ENCODE measurements at places on chromosomes 11 and 22. TPM values are rescaled to one million over a fixed set of nuclear protein-coding genes. Genes with fewer than 3 reads are reported as not detected.

DNA sequence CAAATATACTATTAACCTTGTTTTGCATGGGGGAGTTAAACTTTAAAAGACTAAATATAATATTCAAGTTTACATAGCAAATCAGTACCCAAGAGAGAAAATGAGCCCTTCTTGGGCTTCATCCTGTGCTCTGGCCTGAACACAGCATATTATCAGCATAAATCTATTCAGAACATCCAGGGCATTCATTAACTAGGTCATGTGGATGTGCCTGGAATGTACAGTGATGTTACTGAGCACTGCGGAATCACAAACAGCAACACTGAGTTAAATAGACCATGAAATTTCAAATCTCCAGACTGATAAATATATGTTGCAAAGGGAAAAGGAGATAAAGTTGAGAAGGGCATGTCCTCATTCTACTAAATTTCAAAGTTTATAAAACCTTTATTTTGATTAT, 426.4 kb downstream of the AASDHPPT start:
- no peak for DNase-seq

DNA sequence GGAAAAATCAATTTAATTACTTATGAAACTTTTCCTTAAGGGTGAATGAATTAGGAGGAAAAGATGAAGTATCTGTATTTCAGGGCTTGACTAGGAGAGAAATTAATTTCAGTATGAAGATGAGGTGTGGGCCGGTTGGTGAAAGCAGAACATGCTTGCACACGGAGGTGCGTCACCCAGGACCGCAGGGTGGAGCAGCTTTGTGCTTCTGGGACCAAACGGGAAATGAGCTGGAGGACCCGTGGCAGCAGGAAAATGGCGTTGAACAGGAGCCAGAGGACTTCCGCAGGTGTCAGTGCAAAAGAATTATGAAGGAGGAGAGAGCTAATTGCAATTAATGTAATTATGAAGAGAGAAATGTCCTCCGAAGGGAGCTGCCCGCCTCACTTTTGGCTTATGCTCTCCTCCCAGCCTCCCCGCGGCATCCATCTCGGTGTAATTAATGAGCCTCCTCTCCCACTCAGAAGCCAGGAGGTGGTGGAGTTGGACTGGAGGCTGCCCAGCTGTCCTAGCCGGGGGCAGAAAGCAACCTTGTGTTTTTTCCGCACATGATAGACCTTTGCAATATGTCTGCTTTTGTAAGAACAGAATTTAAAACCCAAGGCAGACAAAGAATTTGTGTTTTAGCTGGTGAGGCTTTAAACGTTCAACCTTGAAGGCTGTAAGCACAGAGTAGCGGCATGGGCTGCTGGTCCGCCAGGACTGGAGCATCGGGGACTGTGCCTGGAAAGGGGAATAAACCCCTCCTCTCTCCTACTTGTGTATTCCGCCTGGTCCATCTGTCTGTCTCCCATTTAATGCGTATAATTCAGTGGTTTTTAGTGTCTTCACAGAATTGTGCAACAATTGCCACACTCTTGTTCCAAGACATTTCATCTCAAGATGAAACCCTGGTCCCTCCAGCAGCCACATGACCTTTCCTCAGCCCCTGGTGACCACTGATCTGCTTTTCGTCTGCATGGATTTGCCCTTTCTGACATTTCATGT, 180.6 kb downstream of the TBC1D22A start:
- no peak for DNase-seq

DNA sequence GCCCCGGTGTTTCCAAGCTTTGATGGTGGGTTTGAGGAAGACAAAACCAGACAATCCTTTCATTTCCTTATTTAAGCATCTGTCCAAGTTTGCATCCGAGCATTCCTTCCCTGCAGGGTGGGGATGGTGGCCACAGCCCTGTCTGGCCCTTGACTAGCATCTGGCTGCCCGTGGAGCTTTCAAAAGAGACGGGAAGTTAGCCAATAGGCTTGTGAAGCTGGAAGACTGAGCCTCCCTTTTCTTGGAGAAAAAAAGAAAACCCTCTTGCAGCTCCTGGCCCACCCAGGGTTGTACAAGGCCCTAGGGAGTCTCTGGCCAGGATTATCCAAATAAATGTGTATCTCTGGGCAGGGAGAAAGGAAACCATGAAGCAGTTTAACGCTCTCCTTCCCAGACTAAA, 60.6 kb downstream of the MICAL2 start:
- peak; percentile 56 for DNase-seq

DNA sequence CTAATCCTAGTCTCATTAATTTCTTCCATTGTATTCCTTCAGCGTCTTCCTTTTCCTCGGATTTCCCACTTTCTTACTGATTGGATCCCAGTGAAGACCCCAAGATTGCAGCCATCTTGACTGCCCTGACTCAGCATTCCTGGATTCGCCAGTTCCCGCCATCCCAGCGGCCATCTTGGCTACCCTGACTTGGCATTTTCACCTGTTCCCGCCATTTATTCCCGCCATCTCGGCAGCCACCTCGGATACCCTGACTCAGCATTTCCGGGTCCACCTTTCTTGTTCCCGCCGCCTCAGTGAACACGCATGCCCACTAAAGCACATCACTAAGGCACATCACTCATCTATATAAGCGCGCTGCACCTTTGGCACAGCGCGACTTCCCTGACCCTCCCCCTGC, 13.8 kb upstream of the OR56A3 start:
- DNase-seq: no peak

GRCh38 chr11:111378861-111379601, at the start of gene POU2AF1:
TSS of gene POU2AF1 (minus strand) at chr11:111379275. CDS start at chr11:111379177, 98 bp downstream.
- DNase-seq: no peak

GRCh38 chr11:132064987-132065620, 694.7 kb downstream of the NTM start:
- DNase-seq: no peak

- no peak for DNase-seq
Observed at GRCh38 chr22:24379536-24379935, 47.9 kb upstream of the ADORA2A start.

DNA sequence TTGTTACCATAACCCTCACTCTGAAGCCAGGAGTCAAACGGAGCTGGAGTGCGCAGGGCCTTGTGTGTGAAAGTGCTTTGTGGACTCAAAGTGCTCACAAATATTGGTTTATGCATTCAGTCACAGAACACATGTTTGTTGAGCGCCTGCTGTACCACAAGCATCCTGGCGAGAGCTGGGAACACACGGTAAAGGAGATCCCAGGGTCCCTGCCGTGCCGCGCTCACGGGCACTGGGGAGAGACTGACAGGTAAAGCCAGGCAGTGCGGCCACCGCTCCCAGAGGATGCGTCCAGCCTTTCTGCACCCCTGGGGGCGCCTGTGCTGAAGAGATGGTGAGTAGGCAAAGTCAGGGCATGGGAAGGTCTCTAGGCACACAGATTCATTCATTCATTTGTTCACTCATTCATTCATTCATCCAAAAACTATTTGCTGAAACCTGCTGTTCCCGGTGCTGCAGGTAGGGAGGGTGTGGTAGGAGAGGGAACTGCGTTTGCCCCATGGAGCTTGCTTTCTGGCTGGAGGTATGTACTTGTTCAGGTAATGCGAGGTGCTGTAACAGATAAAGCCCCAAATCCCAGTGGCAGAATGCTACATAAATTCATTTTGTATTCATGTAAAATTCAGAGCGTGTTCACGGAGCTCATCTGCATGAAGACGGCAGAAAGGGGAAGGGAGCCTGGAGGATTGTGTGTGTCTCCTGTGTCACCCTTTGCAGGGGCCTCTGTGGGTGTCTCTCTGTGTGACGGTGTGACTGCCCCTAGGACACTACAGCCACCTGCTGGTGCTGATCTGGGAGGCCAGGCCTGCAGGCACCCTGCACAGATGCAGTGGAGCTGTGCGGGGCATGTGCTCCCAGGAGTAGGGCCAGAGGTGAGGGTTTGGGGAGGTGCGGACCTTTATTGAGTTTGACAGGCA, 167.0 kb upstream of the B3GAT1 start:
- DNase-seq: no peak

DNA sequence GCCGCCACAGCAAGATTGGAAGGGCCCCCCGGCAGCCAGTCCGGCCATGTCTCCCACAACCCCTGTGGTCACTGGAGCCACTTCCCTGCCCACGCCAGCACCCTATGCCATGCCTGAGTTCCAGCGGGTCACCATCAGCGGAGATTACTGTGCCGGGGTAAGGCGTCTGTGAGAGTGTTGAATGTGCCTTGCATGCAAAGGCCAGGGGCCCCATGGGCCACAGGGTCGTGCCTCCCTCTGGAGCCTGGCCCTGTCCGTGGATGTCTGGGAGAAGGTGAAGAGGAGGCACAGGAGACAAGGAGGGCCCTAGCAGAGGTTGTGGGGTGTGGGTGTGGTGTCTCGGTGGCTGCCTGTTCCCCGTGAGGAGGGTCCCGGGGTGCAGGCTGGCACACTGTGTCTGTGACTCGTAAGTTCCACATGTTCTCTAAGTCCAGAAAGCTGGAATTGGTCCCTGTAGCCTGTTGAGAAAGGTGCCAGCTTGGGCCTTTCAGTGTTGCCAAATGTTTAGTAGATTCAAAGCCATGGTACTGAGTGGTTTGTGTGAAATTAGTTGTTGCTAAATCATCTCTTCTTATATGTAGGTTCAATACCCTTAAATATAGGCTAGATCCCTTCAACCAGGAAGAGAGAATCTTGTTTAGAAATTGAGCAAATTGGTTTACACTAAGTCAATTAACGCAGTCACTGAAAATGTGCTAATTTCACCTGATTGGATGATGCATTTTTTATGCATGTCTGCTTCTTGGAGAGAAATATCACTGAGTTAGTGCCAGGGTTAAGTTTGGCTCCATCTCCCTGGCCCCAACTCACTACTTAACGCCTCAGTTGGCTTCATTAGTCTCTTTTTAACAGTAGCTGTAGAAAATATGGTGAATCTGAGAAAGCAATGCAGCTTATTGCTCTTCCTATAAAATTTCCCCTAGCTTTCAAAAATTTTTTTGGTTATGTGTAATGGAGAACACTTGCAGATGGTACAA, 23.8 kb downstream of the AMPD3 start:
- no peak for DNase-seq

DNA sequence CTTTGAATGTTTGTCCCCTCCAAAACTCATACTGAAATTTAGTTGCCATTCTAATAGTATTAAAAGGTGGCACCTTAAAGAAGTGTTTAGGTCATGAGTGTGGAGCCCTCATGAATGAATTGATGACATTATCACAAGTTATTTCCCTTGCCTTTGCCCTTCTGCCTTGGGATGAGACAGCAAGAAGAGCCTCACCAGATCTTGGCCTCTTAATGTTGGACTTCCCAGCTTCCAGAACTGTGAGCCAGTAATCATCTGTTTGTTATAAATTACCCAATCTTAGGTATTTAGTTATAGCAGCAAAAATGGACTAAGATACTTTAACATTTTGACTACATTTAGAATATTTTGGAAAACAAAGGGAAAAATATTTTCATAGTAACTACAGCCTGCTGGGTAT, 371.0 kb downstream of the JRKL start:
- DNase-seq: no peak

GRCh38 chr11:76114238-76114637, 92.1 kb downstream of the WNT11 start:
- no peak for DNase-seq

GRCh38 chr11:111302298-111302697, 4.0 kb downstream of the POU2AF3 start:
- DNase-seq: peak; percentile 79

GRCh38 chr11:2259466-2259830, 10.9 kb downstream of the ASCL2 start:
- peak; percentile 60 for DNase-seq

- no peak for DNase-seq
Observed at GRCh38 chr11:32023370-32024305, 67.2 kb upstream of the RCN1 start.

DNA sequence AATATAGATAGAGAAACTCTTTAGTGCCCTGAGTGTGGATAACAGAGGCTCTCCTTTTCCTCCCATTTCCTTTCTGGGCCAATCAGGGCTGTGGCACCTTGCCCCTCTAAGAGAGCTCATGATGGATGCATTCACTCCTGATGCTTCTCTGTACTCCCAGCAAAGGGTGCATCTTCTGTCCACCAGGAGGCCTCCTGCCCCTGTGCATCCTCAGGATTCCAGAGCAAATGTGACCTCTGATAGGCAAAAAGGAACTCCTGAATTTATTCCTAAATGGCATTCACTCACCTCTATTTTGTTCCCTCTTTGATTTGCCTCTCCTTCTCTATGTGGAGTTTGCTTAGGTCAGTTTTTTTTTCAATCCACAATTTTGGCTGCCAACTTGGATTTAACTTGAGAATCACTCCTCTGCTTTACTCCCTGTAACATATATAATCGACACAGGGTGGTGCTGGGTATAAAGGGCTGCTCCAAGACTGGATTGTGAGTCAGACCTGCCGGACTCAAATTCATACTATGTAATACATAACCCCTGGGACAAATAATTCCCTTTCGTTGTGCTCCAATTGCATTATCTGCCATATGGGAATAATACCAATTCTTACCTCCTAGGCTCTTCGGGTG, 1.1 kb upstream of the MRGPRX4 start:
- DNase-seq: no peak

- no peak for DNase-seq
Observed at GRCh38 chr11:63603180-63603518, 11.1 kb downstream of the PLAAT3 start.

DNA sequence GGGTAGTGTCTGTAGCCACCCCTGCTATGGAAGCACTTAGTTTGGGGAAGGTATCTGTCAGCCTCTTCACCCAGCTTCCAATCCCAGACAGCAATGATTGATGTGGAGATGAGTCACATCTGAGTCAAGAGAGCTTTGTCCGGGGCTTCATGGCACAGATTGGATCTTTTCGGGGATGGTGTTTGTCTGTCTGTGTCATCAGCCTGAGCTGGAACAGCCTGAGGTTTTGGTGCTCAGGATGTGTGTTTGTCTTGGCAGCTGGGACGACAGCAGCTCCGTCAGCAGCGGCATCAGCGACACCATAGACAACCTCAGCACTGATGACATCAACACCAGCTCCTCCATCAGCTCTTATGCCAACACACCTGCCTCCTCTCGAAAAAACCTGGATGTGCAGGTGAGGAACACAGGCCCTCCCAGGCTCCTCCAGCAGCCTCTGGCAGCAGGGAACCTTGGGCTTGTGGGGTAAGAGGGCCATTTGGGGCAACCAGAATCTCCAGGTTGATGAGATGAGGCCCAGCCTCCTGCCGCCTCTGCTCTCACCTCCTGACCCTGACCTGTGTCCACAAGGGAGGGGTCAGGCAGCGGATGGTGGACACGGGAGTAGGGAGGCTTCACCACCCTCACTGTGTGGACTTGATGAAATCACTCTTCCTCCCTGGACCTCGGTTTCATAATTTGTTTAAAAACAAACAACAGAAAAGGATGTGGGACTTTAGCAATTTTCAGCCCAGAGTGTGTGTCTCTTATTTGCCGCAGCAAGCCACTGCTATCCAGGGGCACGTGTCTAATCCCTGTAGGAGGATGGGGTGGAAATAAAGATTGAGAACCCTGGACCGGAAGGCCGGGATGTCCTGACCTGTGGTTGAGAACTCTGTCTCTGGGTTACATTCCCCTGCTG, 124.3 kb downstream of the DBX1 start:
- DNase-seq: no peak

Gene CD44
- total RNA-seq: 548 TPM

Gene C11orf52
- 9.8 TPM for total RNA-seq

Gene BEST1
- total RNA-seq: 9.6 TPM

Gene WBP2NL
- total RNA-seq: 1.3 TPM

Gene RIBC2
- not detected for total RNA-seq

Gene GGTLC2
- 6.5 TPM for total RNA-seq

Gene PPP6R3
- 93.2 TPM for total RNA-seq

Gene C11orf86
- total RNA-seq: not detected

Gene OR2AT4
- total RNA-seq: not detected

Gene C22orf15
- total RNA-seq: not detected

Gene TPBGL
- 0.64 TPM for total RNA-seq

Gene CARD16
- 74.0 TPM for total RNA-seq

All from upper lobe of right lung (tissue), 1 donor.